ENCODE measurements at places on chromosomes 13 and 19.

DNA sequence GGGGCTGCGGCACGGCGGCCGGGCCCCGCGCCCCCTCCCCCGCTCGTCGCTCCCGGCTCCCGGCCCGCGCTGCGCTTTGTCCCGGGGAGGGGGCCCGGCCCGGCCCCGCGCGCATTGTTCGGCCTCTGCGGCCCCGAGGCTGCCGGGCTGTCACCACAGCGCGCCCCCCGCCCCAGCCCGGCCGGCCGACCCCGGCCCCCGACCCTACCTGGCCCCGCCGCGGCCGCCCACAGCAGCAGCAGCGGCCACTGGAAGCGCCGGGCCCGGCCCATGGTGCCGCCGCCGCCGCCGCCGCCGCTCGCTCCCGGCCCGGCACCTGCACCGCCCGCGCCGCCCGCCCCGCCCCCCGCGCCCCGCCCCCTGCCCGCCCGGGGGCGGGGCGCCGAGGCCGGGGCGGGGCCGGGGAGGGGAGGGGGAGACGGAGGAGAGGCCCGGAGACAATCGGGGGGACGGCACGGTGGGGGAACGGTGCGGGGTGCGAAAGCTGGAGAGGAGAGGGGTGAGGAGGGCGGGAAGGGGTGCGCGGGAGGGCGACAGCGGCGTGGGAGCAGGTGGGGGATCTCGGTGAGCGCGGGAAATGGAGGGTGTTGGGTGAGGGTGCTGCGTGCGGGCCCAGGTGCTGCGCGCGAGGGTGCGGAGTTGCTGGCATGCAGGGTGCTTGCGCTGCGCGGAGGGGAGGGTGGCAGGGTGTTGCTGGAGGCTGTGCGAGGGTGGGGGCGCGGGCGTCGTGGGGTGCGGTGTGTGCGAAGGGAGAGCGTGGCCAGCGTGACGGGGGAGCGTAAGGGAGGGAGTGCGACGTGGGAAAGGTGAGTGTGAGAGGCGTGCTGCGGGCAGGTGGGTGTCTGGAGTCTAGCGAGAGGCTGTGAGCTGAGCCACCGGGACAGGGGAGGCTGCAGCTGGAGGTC is at the start of gene CADM4:
TSS of gene CADM4 (minus strand) at position 332 of the 905 bp plus-strand sequence. CDS start at position 272, 60 bp downstream.
- no peak for DNase-seq

DNA sequence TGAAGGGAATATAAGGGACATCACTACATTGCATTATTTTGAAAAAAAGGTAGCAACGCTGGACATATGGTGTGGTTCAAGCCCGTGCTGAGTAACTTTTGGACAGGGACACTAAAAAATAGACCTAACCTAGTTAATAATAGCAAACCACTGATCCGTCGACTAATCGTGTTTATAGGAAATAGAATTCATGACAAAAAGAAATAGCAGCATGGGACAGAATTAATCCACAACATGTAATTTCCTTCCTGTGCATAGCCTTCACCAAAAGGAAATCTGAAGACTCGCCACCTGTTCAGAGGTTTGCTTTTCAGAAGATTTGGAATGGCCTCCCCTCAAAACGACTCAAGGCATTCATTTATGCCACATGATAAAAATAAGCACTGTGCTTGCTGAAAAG is 128.7 kb downstream of the FGF14 start:
- DNase-seq, result no peak

DNA sequence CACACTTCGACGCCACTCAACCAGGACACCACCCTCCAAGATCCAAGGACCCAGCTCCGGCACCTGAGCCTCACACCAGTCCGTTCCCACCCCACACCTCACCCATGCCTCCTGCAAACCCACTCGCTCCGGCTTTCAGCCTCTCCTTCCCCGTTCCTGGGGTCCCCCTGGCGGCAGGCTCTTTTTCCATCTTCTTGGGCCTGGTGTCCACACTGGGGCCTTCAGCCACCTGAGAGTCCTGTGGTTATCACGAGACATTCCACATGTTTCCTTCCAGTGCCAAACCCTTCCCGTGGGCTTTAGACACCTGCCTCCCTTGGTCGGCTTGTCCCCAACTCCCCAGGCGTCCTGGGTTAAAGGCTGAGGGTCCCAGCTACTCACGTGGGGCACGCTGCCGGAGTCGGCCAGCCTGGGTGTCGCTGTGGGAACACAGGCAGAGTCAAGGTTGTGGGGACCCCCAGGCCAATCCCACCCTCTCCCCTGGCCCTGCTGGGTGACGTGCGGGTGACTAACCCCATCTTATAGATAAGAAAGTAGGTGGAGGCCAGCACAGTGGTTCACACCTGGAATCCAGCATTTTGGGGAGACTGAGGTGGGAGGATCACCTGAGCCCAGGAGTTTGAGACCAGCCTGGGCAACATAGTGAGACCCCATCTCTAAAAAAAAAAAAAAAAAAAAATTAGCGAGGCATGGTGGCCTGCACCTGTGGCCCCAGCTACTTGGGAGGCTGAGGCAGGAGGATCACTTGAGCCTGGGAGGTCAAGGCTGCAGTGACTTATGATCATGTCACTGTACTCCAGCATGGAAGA is 1.9 kb downstream of the JSRP1 start:
- DNase-seq, result no peak

DNA sequence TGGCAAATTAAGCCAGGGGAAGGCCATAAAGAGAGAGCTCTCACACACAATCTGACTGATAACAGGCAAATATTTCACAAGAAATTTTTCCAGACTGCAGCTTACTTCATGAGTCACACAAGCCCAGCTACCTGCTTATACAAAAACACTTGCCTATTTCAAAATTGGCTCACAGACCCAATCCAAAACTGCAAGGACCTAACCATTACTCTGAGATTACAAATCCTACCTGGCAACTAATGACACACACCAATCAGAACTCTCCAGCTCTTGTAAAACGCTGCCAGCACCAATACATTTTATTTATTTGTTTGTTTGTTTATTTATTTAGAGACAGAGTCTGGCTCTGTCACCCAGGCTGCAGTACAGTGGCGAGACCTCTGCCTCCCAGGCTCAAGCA is 18.1 kb upstream of the ZFP82 start:
- DNase-seq, result no peak

- no peak for DNase-seq
These were observed 8.8 kb upstream of the RLN3 start for GRCh38 chr19:14019100-14019499.

DNA sequence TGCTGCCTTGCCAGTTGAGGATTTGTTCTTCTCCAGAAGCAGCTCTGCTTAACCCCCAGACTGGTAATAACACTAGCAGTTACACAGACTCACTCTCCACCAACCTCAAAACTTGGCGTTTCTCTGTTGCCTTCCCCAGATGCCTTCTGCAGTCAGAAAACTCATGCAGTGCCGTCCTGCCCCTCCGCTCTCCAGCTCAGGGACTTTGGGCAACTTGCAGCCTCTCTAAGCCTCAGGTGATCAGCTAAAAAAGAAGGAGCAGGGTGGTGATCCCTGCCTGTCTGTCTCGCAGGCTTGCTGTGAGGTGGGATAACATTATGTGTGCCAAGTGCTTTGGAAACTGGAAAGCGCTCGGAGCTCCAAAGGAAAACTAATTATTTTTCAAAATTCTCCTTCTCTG is 391.6 kb downstream of the HS6ST3 start:
- no peak for DNase-seq

DNA sequence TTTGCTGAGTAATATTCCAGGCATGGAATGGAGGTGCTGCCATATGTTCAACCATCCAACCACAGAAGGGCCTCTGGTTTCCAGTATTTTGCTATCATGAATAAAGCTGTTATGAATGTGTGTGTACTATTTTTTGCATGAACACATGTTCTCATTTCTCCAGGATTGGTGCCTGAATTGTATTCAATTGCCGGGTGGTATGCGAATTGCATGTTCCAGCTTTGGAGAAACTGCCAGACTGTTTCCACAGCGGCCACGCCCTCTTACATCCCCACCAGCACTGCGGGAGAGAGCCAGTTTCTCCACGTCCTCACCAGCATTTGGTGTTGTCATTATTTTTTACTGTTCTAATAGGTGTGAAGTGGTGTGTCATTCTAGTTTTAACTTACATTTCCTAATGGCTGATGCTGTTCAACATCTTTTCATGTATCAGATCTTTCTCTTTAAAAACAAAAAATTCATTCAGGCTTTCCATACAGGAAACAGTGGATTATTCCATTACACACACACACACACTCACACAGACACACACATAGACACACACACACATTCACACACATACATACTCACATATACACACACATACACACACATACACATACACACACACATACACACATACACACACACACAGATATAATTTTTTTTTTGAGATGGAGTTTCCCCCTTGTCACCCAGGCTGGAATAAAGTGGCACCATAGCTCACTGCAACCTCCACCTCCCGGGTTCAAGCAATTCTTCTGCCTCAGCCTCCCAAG is 154.1 kb downstream of the PTPRS start:
- no peak for DNase-seq

DNA sequence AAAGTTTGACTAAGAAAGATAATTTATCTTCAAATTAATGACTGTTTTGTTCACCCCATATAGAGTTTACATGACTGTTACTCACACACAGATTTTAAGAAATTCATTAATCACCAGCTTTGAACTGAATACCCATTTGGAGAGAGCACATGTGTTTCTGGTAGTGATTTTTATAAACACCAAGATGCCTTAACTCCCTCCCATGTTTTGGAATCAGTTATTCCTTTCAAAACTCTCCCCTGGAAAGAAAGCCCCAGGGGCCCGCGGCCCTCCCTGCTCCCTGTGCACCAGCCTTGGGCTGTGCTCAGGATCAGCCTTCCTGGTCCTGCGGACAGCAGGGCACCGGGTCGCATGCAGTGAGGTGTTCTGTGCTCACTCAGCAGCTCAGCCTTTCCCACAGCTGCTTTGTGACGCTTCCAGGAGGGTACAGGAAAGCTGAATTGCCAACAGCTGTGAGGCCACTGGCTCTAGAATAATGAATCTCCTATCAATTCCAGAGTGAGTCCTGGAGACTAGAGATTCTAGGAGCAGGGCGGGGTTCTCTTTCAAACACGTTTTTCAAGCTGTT is 483.2 kb downstream of the EFNB2 start:
- DNase-seq, result no peak

GRCh38 chr13:29923554-29924481 is 73.4 kb upstream of the UBL3 start:
- no peak for DNase-seq

DNA sequence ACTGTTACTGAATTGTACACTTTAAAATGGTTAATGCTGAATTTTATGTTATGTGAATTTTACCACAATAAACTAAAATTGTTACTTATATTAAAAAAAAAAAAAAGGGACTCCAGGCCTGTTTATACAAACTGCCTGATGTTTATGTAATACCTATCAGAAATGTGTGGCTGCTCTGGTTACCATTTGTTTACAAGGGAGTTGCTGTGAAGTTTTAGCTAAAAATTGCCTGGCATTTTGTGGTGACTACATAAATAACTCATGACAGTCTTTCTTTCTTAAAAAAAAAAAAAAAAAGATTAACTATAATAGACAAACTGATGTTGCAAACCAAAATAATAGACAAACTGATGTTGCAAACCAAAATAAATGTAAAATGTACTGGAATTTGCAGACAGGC is 71.8 kb downstream of the CDADC1 start:
- no peak for DNase-seq

- DNase-seq, result no peak
These were observed 485 bp downstream of the CRYL1 start for GRCh38 chr13:20525144-20525600.

DNA sequence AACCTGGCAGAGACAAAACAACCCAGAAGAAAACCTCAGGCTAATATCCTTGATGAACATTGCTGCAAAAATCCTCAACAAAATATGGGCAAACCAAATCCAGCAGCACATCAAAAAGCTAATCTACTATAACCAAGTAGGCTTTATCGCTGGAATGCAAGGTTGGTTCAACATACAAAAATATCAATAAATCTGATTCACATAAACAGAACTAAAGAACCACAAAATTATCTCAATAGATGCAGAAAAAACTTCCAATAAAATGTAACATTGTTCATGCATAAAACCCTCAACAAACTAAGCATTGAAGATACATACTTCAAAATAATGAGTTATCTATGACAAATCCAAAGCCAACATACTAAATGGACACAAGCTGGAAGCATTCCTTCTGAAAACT is 8.8 kb downstream of the ZNF724 start:
- DNase-seq, result no peak

GRCh38 chr19:44260343-44260681 is 626 bp downstream of the ZNF233 start:
- no peak for DNase-seq

DNA sequence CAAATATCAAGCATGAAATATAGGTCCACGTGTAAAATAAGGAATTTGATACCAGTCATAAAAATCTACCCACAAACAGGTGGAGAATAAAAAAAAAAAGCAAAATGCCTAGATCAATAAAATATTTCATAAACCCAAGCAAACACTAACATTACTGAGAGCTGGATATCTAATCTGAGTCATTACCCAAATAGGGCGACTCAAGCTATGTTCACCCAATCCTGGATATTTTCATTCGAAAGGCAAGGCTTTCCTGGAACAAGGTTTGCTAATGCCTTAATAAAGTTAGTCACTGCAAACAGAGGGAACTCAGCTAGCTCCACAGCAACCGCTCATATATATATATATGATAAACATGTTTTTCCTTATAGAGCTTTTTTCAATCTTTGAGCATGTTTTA is 33.5 kb upstream of the TM9SF2 start:
- no peak for DNase-seq

DNA sequence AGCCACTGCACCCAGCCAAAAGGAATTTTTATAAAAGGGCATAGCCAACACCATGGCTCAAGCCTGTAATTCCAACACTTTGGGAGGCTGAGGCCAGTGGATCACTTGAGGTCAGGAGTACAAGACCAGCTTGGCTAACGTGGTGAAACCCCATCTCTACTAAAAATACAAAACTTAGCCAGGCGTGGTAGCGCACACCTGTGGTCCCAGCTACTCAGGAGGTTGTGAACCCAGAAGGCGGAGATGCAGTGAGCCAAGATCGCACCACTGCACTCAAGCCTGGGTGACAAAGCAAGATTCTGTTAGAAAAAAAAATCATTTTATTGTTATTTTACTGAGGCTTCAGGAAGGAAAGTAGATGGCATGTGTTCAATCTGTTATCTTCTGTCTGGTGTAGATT is 31.3 kb upstream of the FOXO1 start:
- no peak for DNase-seq

GRCh38 chr13:34462843-34463242 is 479.2 kb upstream of the NBEA start:
- DNase-seq, result no peak

DNA sequence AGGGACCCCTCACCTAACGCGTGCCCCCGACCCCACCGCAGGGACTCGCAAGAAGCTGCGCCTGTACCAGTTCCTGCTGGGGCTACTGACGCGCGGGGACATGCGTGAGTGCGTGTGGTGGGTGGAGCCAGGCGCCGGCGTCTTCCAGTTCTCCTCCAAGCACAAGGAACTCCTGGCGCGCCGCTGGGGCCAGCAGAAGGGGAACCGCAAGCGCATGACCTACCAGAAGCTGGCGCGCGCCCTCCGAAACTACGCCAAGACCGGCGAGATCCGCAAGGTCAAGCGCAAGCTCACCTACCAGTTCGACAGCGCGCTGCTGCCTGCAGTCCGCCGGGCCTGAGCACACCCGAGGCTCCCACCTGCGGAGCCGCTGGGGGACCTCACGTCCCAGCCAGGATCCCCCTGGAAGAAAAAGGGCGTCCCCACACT is 4.7 kb upstream of the MYBPC2 start:
- peak; percentile 84 for DNase-seq

- no peak for DNase-seq
These were observed 19.1 kb downstream of the GPR183 start for GRCh38 chr13:99288089-99288488.

GRCh38 chr19:51572410-51572809 is 1.3 kb downstream of the ZNF175 start:
- no peak for DNase-seq

GRCh38 chr13:49893591-49893990 is 42.5 kb downstream of the SPRYD7 start:
- no peak for DNase-seq
